ENCODE measurements at places on chromosomes 6 and 20. TPM values are rescaled to one million over a fixed set of nuclear protein-coding genes. Genes with fewer than 3 reads are reported as not detected.

XKR7 gene
- total RNA-seq = not detected

DNA sequence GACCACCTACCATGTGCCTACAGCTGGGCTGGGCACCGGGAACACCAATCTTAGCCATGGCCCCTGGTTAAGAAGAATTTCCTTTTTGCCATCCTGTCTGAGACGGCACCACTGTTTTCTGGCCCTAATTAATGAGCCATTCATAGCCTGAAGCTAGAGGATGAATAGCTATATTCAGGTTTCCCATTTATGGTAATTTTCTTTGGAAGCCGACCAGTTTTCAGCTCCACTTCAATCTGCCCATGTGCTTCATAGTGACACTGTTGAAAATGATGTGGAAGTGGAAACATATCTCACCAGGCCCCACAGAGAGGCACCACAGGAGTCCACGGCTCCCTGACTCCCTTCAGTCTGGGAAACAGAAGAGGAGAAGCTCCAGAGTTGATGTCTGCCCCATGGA, 22.6 kb upstream of the ULBP3 start:
- DNase-seq = no peak
- H3K4me1 ChIP-seq = no peaks in the 10 kb centered on the region
- H3K27me3 ChIP-seq = no peaks in the 10 kb centered on the region
- no peak overlapping the region for H3K4me3 ChIP-seq
- no peaks in the 10 kb centered on the region for H3K36me3 ChIP-seq

- no peaks in the 10 kb centered on the region for H3K36me3 ChIP-seq
- no peak overlapping the region for H3K27ac ChIP-seq
- no peak overlapping the region for H3K4me3 ChIP-seq
- no peak for DNase-seq
- no peaks in the 10 kb centered on the region for H3K4me1 ChIP-seq
- H3K27me3 ChIP-seq = no peaks in the 10 kb centered on the region
Measured at GRCh38 chr6:167403427-167403826, 78.5 kb downstream of the TTLL2 start.

DNA sequence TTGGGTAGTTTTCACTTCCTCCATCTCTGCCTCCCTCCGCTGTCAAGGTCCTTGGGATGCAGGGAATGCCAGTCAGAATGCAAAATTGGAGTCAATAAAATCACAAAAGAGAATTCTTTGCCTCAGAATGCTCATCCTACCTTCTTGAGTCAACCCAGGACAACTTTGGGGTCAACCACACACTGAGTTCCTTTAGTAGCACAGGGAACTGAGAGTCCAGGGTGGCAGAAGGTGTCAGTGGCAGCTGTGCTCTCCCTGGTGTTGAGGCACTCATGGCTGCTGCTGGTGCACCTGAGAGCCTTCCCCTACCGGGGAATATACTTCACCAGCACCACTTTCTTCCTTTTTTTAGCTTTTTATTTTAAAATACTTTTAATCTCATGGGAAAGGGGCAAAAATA, 829 bp upstream of the NOTCH4 start:
- no peaks in the 10 kb centered on the region for H3K36me3 ChIP-seq
- no peak for DNase-seq
- no peaks in the 10 kb centered on the region for H3K4me1 ChIP-seq
- H3K4me3 ChIP-seq = no peak overlapping the region
- H3K27me3 ChIP-seq = peaks cover 7% of the 10 kb centered on the region
- no peak overlapping the region for H3K27ac ChIP-seq

- H3K27ac ChIP-seq = no peak overlapping the region
- no peak for DNase-seq
- H3K4me3 ChIP-seq = no peak overlapping the region
- H3K4me1 ChIP-seq = no peaks in the 10 kb centered on the region
Measured at GRCh38 chr6:119594907-119595306, 245.3 kb upstream of the MAN1A1 start.

All from left lung (tissue), 14 donors.